IPS DF 19.7 (cell line): ENCODE measurements at places on chromosomes 12 and 14.

DNA sequence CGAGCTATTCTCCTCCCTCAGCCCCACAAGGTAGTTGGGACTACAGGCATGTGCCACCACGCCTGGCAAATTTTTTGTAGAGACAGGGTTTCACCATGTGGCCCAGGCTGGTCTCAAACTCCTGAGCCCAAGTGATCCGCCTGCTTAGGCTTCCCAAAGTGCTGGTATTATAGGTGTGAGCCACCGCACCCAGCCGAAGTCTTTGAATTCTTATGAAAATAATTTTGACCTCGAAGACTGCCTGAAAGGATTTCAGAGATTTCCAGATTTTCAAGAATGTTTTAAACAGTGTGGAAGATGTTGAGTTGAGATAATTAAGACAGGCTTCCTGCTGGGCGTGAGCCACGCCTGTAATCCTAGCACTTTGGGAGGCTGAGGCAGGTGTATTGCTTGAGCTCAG, 5.0 kb downstream of the PSMA3 start:
- no peak for DNase-seq

DNA sequence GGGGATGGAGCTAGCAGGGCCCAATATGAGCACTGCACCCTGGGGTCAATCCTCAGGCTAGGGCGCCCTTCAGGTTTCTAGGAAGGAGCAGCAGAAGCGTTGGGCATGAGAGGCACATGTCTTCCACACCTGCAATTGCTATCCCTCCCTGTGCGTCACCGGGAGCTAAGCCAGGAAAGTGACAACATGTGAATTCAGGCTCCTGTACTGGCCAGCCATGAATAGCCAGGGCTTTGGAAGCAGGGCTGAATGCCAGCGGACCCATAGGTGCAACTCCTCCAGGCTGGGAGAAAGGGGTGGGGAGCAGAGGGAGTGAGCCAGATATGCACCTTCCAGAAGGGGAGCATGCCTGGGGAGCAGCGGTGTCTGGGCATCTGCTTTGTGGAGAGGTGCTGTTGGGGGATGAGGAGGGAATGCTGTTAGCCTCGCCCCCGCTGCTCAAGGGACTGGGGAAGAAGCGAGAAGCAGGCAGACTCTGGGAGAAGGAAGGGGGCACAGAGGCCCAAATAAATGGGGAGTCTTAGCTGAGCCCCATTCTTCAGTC, 6.1 kb downstream of the HOXC5 start:
- DNase-seq = no peak

GRCh38 chr12:121560392-121561008, 20.3 kb downstream of the KDM2B start:
- no peak for DNase-seq

DNA sequence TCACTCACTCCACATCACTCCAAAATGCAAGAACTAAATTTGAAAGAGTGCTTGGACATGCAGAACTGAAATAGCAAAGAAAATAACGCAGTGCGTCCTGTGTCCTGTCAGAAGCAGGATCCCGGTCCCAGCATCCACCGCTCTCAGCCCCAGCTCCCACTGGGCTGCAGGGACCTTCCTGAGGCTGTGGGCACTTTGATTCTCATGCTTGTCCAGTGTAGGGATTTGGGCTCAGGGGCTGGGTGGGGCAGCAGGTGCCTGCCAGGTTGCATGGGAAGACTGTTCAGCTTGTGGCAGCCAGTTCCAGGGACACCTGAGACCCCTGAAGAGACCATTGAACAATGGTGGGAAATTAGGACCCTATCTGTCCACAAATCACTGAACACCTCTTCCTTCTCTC, 140.0 kb upstream of the FKBP4 start:
- no peak for DNase-seq

DNA sequence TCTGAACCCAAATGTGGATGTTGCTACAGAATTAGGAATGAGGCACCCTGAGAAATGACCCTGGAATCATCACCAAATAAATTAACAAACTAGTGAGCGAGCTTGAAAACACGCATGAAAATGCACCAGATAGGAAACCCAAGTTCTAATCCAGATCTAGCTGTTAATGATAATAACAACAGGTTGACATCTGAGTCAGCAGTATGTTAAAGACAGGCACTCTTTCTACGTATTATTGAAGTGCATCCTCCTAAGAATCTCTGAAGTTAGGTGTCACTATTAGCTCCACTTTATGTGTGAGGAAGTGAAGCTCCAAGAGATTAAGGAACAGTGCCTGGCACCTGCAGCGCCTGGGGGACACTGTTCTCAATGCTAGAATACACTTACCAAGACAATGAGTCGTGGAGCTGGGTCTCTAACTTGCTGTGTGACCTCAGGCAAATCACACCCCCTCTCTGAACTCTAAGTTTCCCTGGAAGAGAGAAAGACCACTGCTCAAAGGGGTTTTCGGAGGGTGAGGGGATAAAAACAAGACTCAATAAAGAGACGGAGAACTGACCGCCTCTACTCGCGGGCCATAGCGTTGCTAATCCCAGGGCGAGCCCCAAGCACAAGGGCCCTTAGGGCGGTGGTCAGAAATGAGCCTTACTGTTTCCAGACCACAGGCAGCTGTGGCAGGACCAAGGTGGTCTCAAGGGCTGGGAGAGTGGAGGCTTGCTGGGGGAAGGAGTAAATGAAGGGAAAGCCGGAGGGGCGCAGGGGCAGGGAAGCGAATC, 2.1 kb downstream of the SLC6A12 start:
- no peak for DNase-seq

DNA sequence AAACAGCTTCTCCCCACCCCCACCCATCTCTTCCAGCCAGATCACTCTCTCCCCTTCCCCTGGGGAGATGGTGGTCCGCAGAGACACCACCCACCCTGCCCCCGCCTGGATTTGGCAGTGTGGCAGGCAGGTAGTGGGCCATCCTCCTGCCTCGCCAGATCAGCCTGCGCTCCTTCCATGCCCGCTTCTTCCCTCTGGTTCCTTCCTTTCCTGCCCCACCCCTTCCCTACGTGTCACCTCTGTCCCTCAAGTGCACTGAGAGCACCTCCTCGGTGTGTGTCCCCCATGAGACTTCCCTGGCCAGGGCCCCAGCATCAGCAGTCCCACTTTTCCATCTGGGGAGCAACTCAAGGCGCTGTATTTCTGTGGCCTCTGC, 632 bp downstream of the NYNRIN start:
- DNase-seq = no peak

GRCh38 chr12:19846574-19846973, 407.3 kb downstream of the AEBP2 start:
- DNase-seq = no peak

GRCh38 chr14:104633276-104634137, 28.9 kb upstream of the TMEM179 start:
- no peak for DNase-seq

DNA sequence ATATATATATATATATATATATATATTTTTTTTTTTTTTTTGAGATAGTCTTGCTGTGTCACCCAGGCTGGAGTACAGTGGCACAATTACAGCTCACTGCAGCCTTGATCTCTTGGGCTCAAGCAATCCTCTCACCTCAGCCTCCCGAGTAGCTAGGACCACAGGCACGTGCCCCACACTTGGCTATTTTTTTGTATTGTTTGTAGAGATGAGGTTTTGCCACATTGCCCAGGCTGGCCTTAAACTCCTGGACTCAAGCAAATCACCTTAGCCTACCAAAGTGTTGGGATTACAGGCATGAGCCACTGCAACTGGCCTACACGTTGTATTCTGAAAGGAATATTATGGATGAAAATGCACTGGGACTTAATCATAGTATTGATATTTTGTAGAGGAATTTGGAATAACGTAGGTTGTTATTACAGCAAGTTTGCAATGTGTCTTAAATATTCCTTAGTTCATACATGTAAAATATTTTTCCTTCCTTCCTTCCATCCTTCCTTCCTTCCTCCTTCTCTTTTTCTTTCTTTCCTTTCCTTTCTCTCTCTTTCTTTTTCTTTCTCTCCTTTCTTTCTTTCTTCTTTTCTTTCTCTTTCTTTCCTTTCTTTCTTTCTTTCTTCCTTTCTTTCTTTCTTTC, 862 bp downstream of the KLRB1 start:
- DNase-seq = no peak

DNA sequence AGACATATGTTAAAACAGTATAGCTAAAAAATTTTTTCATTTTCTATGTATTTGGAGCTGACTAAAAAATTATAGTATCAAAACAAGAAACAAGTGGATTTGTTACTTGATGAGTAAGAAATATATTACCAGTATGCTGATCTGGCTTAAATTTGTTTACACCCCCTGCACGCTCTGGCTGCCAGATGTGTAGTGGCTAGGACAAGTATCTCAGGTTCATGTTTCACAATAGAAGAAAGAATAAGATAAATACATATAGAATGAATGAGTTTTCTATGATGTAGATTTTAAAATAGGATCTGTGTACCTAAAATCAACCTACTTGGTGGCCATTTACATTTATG, 13.1 kb downstream of the NAA30 start:
- no peak for DNase-seq

GRCh38 chr12:57630891-57631433, 2.0 kb downstream of the B4GALNT1 start:
- no peak for DNase-seq
